ENCODE measurements at places on chromosomes 6 and 20.
A peak's percentile ranks its signal among the peaks of the same experiment; 100 is the strongest.

- no peak for DNase-seq
These were observed 21.8 kb downstream of the FAM209B start for GRCh38 chr20:56554869-56555268.

DNA sequence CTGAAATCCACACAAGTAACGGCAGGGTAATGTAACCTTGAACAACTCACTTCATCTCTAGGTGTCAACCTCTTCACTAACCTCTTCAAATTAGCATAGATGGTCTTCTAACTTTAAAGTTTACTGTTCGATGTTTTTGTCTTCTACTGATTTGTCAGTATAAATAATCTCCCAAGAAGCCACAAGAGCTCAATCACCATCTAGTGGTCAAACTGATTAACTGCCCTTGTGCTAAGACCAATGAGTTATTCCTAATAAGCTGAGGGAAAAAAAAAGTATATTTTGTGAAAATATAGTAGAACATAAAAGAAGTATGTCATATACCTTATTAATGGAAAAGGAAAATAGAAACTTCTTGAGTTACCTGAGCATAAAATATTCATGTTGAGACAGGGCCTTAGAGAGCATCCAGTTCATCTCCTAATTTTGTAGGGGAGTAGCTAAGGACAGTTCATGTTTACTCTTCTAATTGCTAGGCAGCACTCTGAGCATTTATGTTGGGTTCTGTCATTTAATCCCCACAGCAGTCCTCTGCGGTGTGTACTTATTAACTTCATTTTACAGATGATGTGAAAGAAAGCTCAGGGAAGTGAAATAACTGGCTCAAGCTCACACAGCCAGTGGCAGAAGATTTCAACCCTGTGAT, 317.1 kb downstream of the ESR1 start:
- DNase-seq = peak; percentile 43

DNA sequence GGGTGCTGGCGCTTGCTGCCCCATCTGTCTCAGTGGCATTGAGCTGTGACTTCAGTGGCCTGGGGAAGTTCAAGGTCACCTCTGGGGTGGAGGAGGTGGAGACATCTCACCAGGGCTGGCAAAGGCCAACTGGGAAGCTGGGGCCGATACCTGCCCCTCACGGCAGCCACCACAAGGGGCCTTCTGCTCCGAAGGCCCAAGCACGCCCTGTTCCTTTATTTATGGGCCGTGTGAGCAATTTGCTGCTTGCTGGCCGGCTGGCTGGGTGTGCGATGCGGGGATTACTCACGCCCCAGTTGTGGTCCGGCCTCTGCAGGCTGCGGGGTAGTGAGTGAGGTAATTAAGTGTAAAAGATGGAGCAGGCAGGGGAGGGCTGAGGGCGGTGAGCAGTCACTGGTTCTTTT, 13.2 kb upstream of the SCRT2 start:
- DNase-seq = peak; percentile 49

- DNase-seq = no peak
These were observed 29.5 kb downstream of the PXDC1 start for GRCh38 chr6:3721810-3722621.

GRCh38 chr6:32164295-32164694, at the start of gene EGFL8:
TSS of gene EGFL8 (plus strand) at chr6:32164595. CDS start at chr6:32166166, 1,571 bp downstream.
- no peak for DNase-seq

GRCh38 chr6:126812010-126812409, 306.5 kb upstream of the RSPO3 start:
- DNase-seq = no peak

- no peak for DNase-seq
These were observed 93.3 kb downstream of the KCNQ5 start for GRCh38 chr6:72715119-72715518.

GRCh38 chr6:54717849-54718455, 128.6 kb upstream of the FAM83B start:
- peak; percentile 64 for DNase-seq

DNA sequence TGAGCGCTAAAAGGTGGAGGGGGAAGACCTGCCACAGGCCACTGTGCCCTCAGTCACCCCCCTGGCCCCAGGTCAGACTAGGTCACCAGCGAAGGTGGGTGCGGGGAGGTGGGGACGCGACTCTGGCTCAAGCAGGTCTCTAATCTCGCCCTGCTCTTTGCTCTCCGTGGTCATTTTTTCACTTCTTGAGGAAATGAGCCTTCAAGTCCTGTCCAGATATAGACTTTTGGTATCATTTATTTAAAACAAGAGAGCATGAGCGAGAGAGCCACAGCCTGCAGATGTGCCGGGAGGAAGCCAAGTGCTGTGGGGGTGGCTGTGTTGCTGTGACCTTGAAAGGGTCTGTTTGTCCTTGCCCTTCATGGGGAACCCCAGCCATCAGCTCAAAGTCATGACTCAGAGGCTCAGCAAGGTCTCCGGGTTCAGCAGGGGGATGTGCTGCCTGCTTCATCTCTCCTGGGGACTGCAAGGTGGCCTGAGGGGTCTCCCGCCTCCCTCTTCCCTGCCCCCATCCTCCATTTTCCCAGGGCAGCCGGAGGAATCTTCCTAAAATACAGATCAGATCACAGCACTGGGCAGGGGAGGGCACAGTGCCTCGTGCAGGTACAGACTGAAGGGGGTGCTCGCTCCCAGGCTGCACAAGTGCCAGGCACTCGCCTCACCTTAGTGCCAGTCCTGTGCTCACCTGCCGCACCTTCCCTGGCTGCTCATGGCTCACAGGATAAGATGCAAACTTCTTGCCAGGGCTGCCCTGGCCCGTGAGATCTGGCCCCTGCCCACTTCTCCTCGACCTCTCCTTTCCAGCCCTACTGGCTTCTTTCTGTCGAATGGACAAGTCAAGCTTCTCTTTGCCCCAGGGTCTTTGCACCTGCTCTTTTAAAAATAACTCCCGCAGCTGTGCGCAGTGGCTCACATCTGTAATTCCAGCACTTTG, 26.5 kb downstream of the SULF2 start:
- DNase-seq = no peak

Measured in K562 (cell line).